ENCODE measurements at places on chromosomes 5 and 9.

GRCh38 chr5:177426566-177427210 lies at the start of gene GRK6:
TSS of gene GRK6 (plus strand) at chr5:177426676. CDS start at chr5:177426846, 170 bp downstream.
- DNase-seq: no peak

GRCh38 chr5:94893412-94894135 lies 275.1 kb downstream of the SLF1 start:
- no peak for DNase-seq

- no peak for DNase-seq
Observed at GRCh38 chr5:129174480-129174879, 79.9 kb downstream of the ISOC1 start.

- no peak for DNase-seq
Observed at GRCh38 chr5:2895196-2895595, 143.7 kb upstream of the IRX2 start.

DNA sequence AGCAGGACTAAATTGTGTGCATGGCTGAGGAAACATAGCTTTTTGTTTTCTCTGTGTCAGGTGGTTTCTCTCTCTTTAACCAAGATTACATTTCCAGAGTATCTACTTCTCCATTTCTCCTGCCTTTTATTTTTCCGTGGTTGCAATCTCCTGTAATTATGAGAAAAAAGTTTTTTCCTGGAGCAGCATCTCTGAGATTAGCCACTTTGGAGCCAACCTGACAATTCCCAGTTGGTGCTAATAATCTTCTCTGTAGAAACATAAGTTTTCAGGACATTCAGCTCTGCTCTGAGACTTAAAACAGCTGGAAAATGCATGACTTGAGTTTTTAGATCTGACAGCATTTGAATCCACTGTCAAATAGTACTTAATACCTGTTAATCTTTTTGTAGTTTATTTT lies 67.1 kb upstream of the GAS1 start:
- DNase-seq: no peak

Measured in caudate nucleus (tissue), 63 donors.